ENCODE measurements at places on chromosomes 2 and 18.

DNA sequence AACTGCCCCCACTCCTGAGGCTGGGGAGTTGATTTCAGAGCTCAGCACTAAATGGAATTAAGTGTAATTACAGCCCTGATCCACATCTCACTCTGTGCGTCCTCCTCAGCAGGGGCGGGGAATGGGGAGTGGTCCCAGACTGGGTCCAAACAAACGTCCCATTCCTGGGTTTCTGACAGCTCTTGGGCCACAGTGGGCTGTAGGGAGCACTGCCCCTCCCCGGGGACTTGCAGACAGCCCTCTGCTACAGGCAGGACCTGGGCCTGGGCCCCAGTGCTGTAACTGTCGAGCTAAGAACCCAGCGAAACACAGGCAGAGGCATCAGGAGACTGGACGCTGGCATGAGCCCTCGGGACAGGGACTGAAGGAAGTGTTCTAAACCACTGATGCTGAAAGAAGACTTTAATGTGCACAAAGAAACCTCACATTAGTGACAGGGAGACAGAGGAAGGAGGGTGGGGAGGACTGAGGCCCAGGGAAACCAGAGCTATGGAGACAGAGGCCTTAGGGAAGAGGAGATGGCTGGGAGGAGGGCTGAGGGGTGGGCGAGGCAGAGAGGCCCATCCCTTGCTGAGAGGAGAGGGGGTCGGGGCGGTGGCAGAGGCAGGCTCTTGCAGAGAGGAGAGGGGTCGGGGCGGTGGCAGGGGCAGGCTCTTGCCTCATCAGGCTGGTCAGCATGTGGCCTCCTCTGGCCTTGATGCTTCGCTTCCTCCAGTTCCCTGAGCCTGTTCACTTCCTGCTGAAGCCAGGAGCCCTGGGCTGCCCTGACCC lies 5.8 kb upstream of the SEMA4C start:
- peaks cover 3% of the 10 kb centered on the region for H3K4me1 ChIP-seq
- no peak overlapping the region for H3K4me3 ChIP-seq
- H3K36me3 ChIP-seq, result no peaks in the 10 kb centered on the region
- H3K27me3 ChIP-seq, result no peaks in the 10 kb centered on the region
- DNase-seq, result no peak
- peak overlapping the region; percentile 67 for H3K27ac ChIP-seq

DNA sequence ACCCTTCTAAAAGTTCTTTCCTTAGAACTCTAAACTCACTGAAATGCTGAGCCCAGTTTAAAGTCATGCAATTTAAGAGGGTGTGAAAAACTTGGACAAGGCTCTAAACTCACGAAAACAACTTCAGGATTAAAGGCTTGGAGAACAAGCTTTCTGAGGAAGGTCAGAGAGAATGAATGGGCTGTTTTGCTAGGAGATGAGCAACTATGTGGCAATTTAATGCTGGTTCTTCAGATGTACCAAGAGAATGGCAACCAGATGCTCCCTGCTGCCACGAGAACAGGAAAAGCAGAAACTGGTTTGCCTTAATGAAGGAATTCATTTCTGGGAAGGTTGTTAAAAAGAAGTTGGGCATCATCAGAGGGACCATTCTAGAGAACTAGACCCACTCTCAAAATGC lies 77.8 kb upstream of the PMAIP1 start:
- H3K36me3 ChIP-seq, result no peaks in the 10 kb centered on the region
- no peaks in the 10 kb centered on the region for H3K4me1 ChIP-seq
- H3K4me3 ChIP-seq, result no peak overlapping the region
- no peak for DNase-seq

GRCh38 chr2:162037028-162037795 lies 36.8 kb downstream of the DPP4 start:
- peaks cover 7% of the 10 kb centered on the region for H3K4me1 ChIP-seq
- DNase-seq, result no peak
- H3K4me3 ChIP-seq, result no peak overlapping the region

DNA sequence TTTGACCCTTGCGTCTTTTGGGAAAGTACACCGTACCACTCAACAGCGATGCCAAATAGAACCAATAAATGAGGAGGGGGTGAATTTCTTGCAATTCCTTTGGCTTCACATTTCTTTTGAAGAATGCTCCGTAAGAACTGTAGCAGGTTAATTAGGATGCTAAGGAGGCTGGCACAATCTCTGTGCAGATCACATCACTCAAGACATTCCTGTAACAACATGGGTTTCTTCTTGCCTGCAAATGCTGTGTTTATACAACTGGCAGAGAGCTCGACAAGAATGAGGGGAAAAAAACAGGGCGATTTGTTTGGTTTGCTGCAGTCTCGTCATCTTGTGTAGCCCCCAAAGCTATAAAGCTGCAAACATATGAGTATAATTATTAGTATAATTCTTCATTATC lies 424.8 kb upstream of the DCC start:
- H3K4me1 ChIP-seq, result no peaks in the 10 kb centered on the region
- H3K4me3 ChIP-seq, result no peak overlapping the region
- H3K36me3 ChIP-seq, result no peaks in the 10 kb centered on the region
- DNase-seq, result no peak

- no peaks in the 10 kb centered on the region for H3K27me3 ChIP-seq
- no peak for DNase-seq
- H3K4me3 ChIP-seq, result no peak overlapping the region
- no peak overlapping the region for H3K27ac ChIP-seq
Observed at GRCh38 chr2:179020156-179020750, 29.7 kb downstream of the CCDC141 start.

DNA sequence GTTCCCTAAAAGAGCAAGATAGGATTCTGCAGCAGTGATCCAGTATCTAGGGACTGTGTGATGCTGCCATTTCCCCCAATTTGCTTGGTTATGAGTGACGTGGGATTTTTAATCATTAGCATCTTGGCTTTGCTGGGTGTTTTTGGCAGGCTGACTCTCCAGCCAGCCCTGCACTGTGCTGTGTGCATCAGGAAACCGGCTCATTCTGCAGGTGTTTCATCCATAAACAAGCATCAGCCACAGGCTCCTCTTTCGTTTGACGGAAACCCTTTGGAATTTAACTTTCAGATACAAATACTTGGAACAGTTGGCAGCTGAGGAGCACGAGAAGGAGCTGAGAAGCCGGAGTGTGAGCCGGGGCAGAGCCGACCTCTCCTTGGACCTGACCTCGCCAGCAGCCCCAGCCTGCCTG lies 135.9 kb downstream of the TPGS2 start:
- no peaks in the 10 kb centered on the region for H3K4me1 ChIP-seq
- no peaks in the 10 kb centered on the region for H3K36me3 ChIP-seq
- peaks cover 11% of the 10 kb centered on the region for H3K27me3 ChIP-seq
- H3K27ac ChIP-seq, result no peak overlapping the region
- no peak for DNase-seq

DNA sequence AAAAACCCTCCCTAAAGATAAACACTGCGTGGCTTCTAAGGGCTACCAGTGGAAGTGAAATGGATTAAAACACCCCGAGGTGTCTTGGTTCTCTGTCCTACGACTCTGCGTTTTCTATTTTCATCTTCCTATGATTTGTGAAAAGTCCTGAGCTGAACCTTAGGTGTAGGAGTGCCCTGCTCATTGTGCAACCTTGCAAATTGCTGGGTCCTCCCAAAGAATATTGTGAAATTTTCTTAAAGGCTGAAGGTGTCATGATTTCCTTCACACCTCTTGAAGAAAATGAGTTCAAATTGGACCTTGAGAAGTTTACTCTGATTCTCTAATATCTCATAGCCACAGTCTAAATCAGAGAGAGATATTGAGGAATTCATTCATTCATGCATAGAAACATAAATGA lies 1.8 kb upstream of the SLC19A3 start:
- H3K4me3 ChIP-seq, result no peak overlapping the region
- no peak for DNase-seq
- H3K27me3 ChIP-seq, result peaks cover 7% of the 10 kb centered on the region

DNA sequence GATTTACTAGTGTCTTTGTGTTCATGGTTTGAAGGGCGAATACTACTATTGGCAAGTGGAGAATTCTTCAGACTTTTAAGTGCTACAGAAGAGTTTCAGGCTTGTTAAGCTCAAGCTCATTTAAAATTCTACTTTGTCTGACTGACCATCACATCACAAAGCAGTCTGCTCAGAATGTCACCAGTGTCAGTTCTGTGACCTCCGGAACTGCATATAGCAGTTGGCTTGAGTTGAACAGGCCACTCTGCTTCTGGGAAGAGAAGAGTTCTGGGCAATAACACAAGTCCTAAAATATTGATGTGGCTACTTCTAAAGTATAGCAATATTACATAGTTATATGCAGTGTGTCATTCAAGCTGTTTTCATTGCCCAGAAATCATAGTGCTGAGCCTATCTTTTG lies 245.0 kb upstream of the BOD1L2 start:
- peaks cover 14% of the 10 kb centered on the region for H3K4me1 ChIP-seq
- no peaks in the 10 kb centered on the region for H3K27me3 ChIP-seq
- no peaks in the 10 kb centered on the region for H3K36me3 ChIP-seq
- no peak overlapping the region for H3K4me3 ChIP-seq
- no peak for DNase-seq
- no peak overlapping the region for H3K27ac ChIP-seq

DNA sequence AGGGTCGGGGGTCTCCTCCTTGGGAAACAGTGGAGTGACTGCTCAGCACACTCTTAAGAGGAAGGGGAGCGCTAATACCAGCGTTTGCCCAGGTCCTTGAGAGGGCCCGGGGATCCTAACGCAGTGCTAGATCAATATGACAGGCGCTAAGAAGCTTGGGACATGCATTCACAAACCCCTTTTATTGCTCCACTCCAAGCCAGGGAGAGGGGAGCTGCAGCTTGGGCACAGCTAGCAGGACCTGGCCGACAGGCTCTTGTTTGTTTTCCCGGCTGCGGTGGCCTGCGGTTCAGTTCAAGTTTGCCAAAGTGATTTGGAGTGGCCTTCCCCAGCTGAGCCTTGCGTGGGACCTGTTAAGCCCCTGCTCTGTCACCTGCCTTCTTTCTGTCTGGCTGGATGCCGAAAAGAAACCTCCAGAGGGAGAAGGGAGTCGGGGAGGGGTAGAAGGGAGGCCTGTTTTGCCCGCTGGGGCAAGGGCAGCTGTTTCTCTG lies 152.1 kb downstream of the GLI2 start:
- H3K36me3 ChIP-seq, result no peaks in the 10 kb centered on the region
- H3K4me3 ChIP-seq, result no peak overlapping the region
- no peaks in the 10 kb centered on the region for H3K4me1 ChIP-seq
- H3K27me3 ChIP-seq, result no peaks in the 10 kb centered on the region

DNA sequence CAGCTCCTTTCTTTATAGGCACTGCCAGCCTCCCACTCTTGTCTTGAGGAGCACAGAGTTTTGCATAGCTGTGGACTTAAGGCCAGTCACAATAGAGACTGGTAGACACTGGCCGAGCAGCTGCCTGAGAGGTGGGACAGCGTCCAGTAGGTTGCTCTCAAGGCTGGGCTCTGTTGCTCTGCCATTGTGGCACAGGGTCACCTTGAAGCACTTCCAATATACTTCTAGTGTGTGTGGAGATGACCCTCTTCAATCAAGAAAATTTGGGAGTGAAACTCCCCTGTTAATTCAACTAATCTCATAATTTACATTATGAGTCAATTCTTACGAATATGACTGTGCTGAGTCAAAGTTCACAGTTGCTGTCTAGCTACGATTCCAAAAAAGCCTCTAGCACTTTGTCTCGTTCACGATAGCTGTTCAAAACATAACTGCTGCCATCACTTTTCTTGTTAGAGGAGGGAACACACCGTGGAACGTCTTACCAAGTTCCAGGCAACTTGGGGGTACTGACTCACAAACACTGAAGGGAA lies 636.2 kb downstream of the EPHA4 start:
- H3K27me3 ChIP-seq, result no peaks in the 10 kb centered on the region
- H3K4me3 ChIP-seq, result peak overlapping the region; percentile 50
- peak overlapping the region; percentile 19 for H3K27ac ChIP-seq
- H3K4me1 ChIP-seq, result no peaks in the 10 kb centered on the region

- H3K4me3 ChIP-seq, result no peak overlapping the region
- no peaks in the 10 kb centered on the region for H3K36me3 ChIP-seq
- H3K4me1 ChIP-seq, result peaks cover 5% of the 10 kb centered on the region
- no peak for DNase-seq
- no peak overlapping the region for H3K27ac ChIP-seq
Observed at GRCh38 chr2:109384308-109385271, 229.2 kb downstream of the SEPTIN10 start.

DNA sequence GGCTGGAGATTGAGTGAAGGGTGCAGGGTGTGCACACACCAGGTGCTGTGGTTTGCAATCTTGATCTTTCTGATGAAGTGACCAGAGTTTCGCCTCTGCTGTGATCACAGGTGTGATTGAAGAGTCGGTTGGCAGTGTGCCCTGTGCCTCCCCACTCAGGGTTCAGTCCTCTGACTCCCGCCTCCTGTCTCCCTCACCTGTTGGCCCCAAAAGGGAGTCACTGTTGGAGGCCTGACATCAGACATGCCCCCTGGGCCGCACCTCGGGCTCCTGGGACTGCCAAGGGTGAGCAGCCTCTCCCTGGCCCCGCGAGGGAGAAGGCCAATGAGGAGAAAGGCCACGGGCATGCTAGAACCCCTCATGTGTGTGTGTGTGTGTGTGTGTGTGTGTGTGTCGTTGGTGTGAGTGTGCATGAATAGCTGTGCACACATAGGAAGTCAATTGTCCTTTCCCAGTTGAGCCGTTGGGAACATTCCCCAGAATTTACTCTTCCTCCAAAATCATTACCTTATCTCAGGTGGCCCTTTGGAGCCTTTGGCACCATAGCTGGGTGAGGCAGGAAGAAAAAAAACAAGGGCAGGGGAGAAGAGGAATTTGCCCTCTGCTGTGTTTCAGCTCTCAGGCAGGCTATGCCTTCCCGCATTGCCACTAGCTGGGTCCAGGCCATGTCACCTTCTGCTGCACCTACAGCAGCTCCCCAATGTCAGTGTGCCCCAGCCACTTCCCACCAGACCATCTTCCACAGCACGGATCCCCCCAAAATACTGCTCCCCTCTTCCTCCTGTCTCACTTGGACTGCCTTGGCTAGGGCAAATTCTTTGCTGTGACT lies 78.1 kb upstream of the LAPTM4A start:
- DNase-seq, result no peak
- H3K36me3 ChIP-seq, result no peaks in the 10 kb centered on the region
- no peak overlapping the region for H3K27ac ChIP-seq
- no peaks in the 10 kb centered on the region for H3K4me1 ChIP-seq
- H3K4me3 ChIP-seq, result no peak overlapping the region

GRCh38 chr18:56233595-56233994 lies 404.8 kb downstream of the TXNL1 start:
- H3K27ac ChIP-seq, result no peak overlapping the region
- peaks cover 12% of the 10 kb centered on the region for H3K36me3 ChIP-seq
- H3K27me3 ChIP-seq, result peaks cover 8% of the 10 kb centered on the region
- H3K4me1 ChIP-seq, result no peaks in the 10 kb centered on the region

DNA sequence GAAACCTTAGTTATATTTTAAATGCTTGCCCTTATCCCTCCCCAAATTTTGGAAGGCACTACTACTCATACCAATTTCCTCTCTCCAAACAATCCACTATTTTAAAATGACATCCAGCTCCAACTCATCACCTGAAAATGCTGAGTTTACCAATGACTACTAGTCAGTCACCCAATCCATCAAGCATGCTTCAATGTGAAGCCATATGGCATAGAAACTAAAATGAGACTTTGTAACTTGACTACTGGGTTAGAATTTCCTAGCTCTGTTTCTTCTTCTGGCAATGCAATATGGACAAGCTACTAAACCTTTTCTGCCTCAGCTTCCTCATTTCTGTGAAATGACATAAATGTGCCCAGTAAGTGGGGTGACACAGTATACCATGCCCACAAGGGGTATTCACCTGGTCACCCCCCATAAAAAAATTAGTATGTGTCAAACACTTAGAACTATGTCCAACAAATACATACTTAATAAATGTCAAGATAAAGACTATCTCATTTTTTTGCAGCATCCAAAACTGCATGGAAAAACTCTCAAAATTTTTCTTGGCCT lies 10.0 kb upstream of the STPG4 start:
- H3K4me3 ChIP-seq, result peak overlapping the region; percentile 43
- peaks cover 28% of the 10 kb centered on the region for H3K36me3 ChIP-seq
- H3K27me3 ChIP-seq, result no peaks in the 10 kb centered on the region
- H3K27ac ChIP-seq, result peak overlapping the region; percentile 60
- no peak for DNase-seq
- peaks cover 26% of the 10 kb centered on the region for H3K4me1 ChIP-seq

Data from natural killer cell treated with Interleukin-12 subunit alpha and Interleukin-12 subunit beta and Interleukin-15 and Interleukin-18, amount 100 ng/mL, for 72 hours (primary cell).